WTC11 (cell line): ENCODE measurements at places on chromosomes 7 and 10.

DNA sequence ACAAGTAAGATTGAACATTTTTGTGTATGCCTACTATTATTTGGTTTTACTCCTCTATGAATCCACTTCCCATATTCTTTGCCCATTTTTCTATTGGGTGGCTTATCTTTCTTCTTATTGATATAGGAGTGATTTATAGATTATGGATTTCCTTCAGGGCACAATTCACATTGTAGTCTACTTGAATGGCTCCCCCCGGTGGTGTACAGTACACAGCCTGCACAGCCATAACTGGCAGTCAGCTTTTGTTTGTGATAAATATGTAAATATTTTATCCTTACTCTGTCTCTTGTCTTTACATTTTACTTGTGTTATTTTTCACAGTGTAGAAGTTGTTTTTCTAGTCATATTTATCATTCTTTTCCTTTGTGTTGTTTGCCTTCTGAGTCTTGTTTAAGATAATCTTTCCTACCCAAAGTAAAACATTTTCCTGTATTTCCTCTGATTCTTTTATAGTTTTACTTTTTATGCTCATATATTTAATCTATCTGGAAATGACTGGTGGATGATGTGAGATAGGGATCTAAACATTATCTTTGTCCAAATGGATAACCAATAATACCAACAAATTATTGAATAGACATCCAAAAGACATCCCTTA lies 23.9 kb upstream of the CALD1 start:
- DNase-seq, result no peak

DNA sequence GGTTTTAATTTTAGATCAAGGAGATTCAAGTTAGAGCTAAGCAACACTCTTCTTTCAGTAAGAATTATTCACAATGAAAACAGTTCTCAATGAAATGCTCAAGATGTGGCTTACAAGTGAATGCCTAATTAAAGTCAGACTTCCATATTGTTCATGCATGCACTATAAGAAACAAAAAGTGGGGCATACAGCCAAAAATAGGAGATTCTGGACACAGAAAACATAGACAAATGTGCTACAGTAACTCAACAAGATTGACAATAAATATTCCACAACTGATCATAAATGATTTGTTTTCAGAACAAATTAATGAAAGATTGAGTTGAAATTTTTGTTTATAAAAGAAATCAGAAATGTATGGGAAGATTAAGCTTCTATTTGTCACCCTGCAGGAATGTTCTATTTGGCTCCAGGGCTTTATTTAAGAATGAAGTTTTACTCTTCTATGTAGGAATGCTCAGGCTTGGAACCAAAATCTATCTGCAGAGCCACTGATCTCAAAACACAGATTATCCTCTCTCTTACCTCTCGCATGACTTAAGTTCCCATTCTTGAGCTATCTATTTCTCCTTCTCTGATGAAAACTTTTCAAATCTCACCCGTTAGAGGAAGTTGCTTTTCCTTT lies 89.0 kb upstream of the PIP4K2A start:
- DNase-seq, result no peak

- DNase-seq, result no peak
These were observed 5.0 kb upstream of the WBP1L start for GRCh38 chr10:102738692-102739121.

- no peak for DNase-seq
These were observed 929 bp downstream of the GBF1 start for GRCh38 chr10:102246261-102246660.
